Hippocampal formation (tissue), 2 donors: ENCODE measurements at places on chromosomes 12 and 14.

- no peak for DNase-seq
These were observed 234.4 kb upstream of the SRRM4 start for GRCh38 chr12:118746960-118747359.

DNA sequence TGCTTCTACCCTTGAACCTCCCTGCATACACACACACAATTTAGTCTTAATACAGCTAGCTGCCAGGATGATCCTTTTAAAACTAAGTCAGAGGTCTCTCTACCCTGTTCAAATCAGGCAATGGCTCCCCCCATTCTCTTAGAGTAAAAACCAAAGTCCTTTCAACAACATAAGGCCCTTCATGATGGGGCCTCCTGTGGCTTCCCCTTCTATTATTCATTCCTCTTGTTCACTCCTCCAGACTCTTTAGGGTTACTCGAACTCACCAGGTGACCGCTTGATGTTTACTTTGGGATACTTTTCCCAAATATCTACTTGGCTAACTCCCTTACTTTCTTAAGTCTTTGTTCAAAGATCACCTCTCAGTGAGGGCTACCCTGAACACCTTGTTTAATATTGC lies 30.4 kb downstream of the DENND5B start:
- DNase-seq = no peak

GRCh38 chr12:30902001-30902400 lies 24.5 kb upstream of the TSPAN11 start:
- no peak for DNase-seq

DNA sequence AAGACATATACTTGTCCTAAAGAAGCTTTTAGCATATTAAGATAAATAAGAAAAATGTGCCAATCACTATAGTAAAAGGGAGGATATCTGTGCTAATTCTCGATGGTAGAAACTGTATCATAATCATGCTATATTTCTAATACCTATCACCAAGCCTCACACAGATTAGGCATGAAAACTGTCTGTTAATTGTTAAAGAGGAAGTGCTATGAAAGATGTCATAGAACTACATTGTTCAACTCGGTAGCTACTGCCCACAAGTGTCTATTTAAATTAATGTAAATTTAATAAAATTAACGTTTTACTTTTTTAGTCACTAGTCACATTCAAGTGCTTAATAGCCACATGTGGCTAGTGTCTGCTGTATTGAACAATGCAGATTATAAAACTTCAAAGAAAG lies 77.5 kb upstream of the KICS2 start:
- DNase-seq = no peak

- no peak for DNase-seq
These were observed 226.8 kb downstream of the SOX5 start for GRCh38 chr12:23722655-23723054.

GRCh38 chr14:61472801-61473376 lies 151.5 kb downstream of the PRKCH start:
- DNase-seq = no peak

DNA sequence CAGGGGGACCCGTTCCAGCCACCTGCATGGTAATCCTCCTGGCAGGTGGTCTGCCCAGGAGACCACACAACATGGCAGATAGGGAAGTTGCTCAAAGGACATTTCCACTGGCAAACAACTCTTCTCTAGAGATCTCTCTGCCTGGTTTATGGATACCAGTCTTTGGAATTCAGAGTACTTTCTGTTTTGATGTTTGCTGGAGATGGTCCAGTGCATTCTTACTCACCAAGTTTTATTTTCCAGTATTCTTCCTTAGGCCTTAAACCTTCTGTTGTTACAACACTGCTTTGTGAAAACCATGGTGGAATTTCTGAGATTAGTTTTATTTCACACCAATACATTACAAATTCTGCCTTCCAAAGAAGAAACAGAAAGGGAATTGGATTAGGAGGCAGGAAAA lies 428.3 kb downstream of the FUT8 start:
- DNase-seq = no peak

DNA sequence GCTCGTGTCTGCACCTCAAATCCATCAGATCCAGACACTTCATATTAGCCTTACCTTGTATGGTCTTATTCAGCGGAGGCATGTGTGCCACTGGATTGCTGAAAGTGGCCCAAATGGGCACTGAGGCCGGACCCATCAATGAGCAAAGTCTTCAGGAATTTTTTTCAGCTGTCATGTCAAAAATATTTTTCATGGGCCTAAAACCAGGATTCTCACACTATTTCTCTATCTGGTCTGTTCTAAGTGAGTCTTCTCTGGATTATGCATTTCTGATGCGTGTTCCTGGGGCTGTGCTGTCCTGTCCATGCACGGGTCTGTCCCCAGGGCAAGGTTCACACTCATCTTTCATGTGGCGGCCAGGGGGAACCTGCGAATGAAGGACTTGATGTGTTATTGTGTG lies 94.6 kb downstream of the KCNA5 start:
- DNase-seq = no peak

DNA sequence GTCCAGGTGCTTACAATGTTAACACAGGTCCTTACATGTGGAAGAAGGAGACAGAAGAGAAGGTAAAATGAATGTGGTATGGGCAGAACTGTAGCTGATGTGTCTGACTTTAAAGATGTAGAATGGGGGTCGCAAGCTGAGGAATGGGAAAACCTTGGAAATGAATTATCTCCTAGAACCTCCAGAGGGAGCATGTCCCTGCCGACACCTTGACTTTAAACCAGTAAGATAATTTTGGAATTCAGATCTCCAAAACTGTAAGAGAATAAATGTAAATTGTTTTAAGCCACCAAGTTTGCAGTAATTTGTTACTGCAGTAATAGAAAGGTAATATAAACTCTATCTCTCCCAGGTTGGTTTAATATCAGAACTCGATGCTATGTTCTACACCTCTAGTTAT lies 80.1 kb upstream of the ALG10 start:
- DNase-seq = no peak

DNA sequence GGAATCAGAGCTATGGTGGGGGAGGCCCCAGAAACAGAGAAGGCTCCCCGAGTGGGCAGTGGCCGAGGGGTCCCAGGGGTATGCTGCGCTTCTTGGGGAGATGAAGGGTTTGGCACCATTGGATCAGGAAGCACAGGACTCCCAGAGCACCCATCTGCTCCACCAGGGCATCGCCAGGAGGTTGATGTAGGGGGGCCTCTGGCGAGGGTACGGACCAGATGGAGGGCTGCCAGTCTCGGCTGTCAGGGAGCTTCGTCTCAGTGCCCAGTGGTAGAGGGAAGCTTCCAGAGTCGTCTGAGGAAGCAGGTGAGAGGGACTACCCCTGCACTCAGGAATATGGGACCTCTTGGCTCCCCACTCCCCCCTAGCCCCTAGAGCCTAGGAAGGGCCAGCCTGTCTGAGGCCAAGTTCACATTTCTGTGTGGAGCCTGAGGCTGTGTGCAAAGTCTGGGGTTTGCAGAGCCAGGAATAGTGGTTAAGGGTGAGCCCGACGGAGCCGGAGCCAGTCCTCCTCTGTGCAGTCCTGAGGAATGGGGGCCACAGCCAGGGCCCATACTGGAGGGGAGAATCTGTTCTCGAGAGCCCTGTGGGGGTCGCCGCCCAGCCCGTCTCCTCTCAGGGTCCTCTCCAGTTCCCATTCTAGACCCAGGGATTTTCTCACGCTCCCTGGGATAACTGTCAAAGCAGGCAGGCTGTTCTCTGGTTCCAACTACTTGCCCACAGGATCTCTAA lies 10.2 kb downstream of the SLC48A1 start:
- no peak for DNase-seq
